ENCODE measurements at places on chromosomes 5 and 9.

DNA sequence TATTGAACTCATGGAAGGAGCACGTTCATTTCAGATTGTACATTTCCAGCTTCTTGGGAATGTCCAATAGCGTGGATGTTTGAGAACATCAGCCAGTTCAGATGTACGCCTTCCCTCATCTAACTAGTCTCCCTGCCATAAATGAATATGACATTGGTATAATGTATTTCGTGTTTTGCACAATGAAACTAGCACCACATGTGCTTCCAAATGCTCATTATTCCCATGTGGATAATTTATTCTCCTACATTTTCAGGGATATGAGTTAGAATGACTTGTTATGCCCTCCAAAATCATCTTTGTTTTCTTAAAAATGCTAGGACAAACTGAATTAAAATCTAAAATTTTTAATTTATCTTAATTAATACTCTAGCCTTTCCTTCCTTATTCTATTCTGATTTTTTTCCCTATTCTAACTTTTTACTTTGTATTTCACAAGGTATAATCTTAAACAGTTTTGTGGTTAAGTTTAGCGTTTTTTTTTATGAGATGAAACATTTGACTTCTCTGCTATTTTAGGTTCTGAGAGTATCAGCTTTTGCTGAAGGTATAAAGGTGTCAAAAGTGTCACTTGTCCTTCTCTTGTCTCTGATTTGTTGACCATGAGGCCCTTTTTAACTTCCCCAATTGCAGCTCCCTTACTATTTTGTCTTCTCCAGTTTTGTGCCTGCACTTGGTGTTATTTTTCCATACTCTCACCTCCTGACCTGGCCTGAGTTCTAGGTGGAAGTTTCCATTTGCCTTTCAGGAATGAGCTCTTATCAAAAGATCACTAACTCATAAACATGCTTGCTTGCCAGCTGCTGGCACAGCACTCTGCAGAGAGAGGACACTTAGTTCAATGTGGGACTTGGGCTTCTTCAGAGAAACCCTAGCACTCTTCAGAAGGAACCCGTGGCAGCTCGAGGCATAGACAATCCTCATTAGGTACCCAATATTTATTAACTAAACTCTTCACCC lies 106.8 kb downstream of the FRMD3 start:
- peak; percentile 11 for DNase-seq

DNA sequence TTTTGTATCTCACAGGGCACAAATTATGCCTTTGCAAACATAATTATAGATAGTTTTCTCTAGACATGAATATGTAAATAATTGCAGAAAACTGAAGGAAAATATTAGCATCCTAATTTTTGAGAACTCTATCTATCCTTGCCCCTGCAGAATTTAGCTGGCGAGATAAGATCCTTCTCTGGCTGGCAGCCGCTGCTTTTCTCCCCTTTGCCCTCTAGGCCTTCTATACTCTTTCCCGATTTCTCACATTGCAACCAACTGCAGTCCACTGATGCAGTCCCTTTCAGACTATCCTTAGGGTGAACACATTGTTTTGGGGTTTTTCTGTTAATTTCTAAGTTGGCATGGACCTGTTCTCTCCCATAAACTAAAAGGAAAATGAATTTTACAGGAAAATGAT lies 91.3 kb downstream of the CD180 start:
- DNase-seq: no peak

DNA sequence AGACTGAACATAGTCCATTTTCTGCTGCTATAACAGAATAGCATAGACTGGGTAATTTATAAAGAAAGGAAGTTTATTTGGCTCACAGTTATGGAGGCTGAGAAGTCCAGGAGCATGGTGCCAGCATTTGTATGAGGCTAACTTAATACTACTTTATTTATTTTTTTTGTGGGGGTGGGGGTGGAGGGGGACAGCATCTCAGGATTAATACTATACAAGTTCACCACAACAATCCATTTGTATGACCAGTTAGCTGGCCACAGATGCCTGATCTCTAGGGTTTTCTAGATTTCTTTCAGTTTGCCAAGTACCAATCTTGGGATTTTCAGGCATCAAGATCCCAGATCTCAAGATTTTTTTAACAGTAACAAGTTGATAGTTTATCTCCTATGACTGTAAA lies 20.3 kb downstream of the ANGPTL2 start:
- no peak for DNase-seq

DNA sequence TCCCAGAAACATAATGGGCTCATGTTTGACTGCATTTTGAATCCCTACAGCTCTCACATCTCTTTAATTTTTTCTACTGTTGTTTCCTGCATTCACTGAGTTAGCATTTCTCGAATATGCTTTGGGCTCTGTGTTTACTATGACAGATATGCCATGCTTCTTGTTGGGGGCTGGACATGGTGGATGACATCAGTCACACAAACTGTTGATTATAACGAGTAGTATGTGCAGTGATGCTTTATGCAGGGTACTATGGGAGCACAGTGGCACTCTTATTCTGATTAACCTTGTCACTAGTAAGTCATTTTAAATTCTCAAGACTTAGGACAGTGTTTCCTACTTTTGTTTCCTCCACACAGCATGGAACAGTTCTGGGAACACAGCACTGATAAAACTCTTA lies 295.4 kb upstream of the ZNF608 start:
- no peak for DNase-seq

GRCh38 chr5:80867233-80867632 lies 92.9 kb upstream of the RASGRF2 start:
- no peak for DNase-seq

GRCh38 chr9:78297672-78297961 lies 692 bp downstream of the PSAT1 start:
- DNase-seq: peak; percentile 73

GRCh38 chr5:83993803-83994202 lies 273.1 kb upstream of the HAPLN1 start:
- DNase-seq: no peak

Measured in dermis microvascular lymphatic vessel endothelial cell (primary cell).